CD4-positive, CD25-positive, alpha-beta regulatory T cell (primary cell): ENCODE measurements at places on chromosomes 1 and 21.

DNA sequence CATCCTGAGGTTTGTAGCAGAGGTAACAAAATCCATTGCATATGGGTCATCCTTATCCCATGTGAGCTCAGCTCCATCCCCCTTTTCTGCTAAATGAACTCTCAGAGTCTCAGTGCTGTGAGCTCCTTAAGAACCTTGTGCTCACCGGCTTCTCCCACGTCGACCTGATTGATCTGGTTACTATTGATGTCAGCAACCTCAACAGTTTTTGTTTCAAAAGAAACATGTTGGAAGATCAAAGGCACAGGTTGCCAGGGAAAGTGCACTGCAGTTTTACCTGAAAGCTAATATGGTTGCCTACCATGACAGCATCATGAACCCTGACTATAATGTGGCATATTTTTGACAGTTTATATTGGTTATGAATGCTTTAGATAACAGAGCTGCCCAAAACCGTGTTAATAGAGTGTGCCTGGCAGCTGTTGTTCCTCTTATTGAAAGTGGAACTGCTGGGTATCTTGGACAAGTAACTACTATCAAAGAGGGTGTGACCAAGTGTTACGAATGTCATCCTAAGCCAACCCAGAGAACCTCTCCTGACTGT, 131.4 kb downstream of the HS2ST1 start:
- peak; percentile 68 for DNase-seq

GRCh38 chr1:186440584-186440983, 20.3 kb downstream of the PDC start:
- DNase-seq, result no peak

- DNase-seq, result no peak
Observed at GRCh38 chr1:243341074-243341473, 85.2 kb downstream of the SDCCAG8 start.

DNA sequence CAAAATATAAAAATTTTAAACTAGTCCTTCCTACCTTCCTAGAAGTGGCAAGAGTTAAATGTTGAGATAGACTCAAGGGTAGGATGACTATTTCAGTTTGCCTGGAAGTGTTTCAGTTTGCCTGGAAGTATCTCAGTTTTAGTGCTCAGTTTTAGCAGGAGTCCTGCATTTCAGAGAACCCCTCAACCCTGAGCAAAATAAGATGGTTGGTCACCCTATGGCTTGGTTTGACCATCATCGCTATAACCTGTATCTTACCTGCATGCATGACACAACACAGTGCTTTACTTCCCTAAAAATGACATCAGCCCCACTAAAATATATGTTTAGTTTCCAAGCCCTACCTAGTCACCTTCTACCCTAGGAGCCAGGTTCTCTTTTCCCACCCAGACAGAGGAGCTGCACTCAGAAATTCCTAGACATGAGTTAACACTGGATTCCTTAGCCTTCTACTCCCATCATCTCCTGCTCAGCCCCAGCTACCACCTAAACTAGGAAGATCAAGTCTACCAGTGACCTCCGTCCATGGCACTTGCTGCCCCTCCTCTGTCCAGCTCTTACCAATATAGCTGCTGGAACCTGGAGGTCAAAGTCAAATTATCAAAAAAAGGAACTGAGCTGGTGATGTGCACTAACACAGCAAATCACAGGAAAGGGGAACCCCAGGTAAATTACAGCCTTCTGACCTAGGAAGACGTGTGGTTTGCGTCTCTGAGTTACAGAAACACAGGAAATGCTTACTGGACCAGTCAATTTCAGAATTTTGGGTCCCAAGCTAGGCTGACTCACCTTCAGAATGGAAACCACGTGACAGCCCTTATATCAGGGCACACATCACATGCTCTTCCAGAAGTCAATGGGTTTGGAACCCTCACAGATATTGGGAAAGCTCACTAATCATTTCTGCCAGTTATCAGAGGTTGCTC, 2.2 kb upstream of the G0S2 start:
- no peak for DNase-seq

DNA sequence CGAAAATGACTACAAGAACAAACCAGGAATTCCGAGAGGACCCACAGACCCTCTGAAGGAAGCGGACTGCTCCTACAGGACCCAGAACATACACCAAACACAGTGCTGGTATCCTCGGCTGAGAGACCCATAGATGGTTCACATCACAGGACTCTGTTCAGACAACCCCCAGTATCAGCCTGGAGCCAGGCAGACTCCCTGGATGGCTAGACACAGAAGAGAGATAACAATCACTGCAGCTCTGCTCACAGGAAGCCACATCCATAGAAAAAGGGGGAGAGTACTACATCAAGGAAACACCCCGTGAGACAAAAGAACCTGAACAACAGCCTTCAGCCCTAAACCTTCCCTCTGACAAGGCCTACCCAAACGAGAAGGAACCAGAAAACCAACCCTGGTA, 434.0 kb upstream of the NR5A2 start:
- no peak for DNase-seq

- DNase-seq, result no peak
Observed at GRCh38 chr1:92956254-92957029, 4.8 kb downstream of the DIPK1A start.

GRCh38 chr1:235644693-235645305, 4.8 kb downstream of the GNG4 start:
- DNase-seq, result no peak

GRCh38 chr1:17661546-17662157, 93.5 kb upstream of the ACTL8 start:
- peak; percentile 7 for DNase-seq

- DNase-seq, result no peak
Observed at GRCh38 chr1:34306568-34306967, 129.9 kb downstream of the C1orf94 start.

- no peak for DNase-seq
Observed at GRCh38 chr21:25214676-25215075, 392.6 kb downstream of the MRPL39 start.

- DNase-seq, result no peak
Observed at GRCh38 chr1:201586806-201587205, 47.9 kb downstream of the NAV1 start.

- no peak for DNase-seq
Observed at GRCh38 chr1:58732087-58732775, 32.4 kb upstream of the MYSM1 start.

GRCh38 chr1:998995-999724, 737 bp downstream of the HES4 start:
- DNase-seq, result no peak

DNA sequence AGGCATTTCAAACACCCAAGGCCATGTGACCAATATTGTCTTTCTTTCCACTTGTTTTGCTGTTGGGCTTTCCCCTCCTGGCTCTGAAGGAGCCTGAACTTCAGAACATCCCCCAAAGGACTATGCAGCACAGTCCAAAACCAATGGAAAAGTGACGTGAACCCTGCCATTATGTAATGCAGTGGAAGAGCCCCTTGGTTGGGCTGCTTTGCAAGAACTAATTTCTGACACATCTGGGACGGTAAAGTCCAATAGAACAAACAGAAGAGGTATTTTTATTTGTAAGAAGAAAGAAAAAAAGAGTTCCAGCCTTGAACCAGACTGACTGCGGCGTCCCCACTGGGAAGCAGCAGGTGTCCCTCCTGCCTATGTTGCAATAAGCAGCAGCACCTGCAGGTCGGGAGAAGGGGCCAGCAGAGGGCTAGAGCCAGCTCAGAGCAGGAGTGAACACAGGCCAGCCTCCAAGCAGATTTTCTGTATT, 116.7 kb downstream of the CDC7 start:
- DNase-seq, result no peak

- no peak for DNase-seq
Observed at GRCh38 chr1:205258719-205259118, 31.0 kb downstream of the TMCC2 start.

- no peak for DNase-seq
Observed at GRCh38 chr1:44827197-44828002, 15.7 kb downstream of the PTCH2 start.

DNA sequence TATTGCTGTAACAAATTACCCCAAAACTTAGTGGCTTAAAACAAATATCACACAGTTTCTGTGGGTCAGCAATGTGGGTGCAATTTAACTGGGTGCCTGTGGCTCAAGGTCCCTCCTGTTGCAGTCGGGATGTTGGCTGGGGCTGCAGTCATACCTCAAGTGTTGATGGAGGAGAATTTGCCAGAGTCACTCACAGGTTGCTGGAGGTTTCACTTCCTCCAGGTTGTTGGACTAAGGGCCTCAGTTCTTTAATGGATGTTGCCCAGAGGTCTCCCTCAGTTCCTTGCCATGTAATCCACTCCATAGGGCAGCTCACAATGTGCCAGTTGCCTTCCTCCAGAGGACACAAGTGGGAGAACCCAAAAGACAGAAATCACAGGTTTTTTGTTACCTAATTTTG, 2.5 kb upstream of the TAF13 start:
- DNase-seq, result no peak

DNA sequence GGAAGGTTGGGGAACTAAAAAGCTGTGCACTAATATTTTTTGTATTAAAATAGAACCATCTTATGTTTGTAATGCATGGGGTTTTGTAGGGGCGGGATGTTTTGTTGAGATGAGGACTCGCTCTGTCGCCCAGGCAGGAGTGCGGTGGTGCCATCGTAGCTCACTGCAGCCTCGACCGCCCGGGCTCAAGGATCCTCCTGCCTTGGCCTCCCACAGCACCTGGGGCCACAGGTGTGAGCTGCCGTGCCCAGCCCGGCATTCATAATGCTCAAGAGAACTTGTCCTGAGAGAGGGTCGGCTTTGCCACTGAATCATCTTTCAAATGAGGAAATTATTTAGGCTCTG, 3.0 kb upstream of the C1orf159 start:
- no peak for DNase-seq

GRCh38 chr1:22364764-22365163, 86.9 kb upstream of the ZBTB40 start:
- no peak for DNase-seq

DNA sequence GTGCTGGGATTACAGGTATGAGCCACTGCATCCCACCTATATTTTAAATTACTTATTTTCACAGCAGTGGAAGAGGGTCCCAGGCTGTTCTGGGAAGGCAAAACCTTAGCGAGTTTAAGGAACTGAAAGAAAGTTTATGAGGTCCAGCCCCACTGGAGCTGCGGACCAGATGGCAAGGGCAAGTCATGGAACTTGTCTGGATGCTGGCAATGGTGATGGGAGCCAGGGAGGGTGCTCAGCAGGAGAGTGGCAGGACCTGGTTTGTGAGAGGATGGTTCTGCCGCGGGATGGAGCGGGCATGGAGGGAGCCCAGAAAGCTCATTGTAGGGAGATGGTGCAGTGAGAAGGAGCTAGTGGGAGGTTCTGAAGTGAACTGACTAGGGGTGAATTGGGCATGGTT, 50.6 kb upstream of the SLC45A1 start:
- no peak for DNase-seq

- DNase-seq, result no peak
Observed at GRCh38 chr1:29310616-29311180, 74.4 kb downstream of the PTPRU start.

DNA sequence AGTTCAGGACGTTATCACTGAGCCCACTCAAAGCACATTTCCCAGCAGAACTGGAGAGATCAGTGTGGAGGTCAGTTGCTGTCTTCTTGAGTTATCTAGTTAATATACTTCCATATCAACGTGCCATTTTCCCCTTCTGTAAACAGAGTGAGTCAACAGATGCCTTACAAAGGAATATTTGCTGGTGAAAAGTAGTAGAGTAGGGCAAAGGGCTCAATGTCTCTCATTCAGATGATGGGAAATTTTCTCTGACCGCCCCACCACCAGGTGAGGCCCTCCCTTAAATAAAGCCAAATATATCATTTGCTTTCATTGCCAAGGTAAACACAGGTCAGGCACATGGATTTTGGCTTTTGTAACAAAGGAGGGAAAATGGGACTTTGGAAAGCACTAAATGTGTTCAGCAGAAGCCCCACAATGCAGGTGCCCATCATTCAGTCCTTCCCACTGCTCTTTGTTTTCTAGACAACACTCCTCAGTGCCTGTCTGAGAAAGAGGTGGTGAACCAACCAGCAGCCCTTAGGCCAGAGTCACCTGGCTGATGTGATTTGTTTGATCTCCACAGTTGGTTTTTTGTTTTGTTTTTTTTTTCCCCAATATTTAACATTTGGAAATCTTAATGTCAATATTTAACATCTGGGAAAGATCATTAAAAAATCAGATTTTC, 40.5 kb upstream of the SAMD13 start:
- no peak for DNase-seq

GRCh38 chr1:12179676-12180075, 12.9 kb downstream of the TNFRSF1B start:
- DNase-seq, result no peak
